NCI-H1092 (cell line): ENCODE measurements at places on chromosomes 5 and 9.

- no peak for DNase-seq
These were observed 47.2 kb upstream of the FCN2 start for GRCh38 chr9:134833294-134833880.

DNA sequence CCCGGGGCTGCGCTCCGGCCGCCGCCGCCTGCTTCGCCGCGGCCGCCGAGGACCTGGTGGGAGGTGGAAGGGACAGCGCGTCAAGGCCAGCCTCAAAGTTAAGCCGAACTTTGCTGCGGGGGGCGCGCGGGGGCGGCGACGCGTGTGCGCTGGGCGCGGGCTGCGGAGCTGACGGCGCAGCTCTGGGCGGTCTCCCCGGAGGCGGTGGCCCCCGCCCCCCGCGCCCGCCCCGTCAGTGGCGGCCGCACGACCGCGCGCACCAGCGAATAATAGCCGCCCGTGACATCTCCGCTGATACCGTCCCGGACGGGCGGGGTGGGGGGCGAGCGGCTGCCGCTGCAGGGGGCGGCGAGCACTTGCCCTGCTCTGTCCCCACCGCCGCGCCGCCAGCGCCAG lies 579 bp upstream of the FAM78A start:
- DNase-seq: no peak

DNA sequence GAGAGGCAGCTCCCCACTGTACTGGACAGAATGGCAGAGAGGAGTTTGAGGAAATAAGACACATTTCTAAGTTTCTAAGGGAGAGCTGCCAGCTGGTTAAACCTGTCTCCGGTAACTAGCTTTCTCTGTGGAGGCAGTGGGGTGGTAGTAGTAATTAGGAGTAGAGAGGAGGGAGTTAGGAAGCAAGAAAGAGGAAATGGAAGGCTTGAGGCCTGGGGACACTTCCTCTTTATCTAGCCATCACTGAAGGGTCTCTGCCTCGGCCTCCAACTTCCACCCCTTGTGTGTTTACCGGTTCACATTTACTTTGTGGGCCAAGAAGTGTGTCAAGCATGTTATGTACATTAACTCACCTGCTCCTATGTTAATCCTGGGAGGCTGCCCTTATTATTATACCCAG lies 462.2 kb upstream of the DMAC1 start:
- DNase-seq: no peak

- no peak for DNase-seq
These were observed 2055.0 kb upstream of the ACO1 start for GRCh38 chr9:30329431-30329830.

DNA sequence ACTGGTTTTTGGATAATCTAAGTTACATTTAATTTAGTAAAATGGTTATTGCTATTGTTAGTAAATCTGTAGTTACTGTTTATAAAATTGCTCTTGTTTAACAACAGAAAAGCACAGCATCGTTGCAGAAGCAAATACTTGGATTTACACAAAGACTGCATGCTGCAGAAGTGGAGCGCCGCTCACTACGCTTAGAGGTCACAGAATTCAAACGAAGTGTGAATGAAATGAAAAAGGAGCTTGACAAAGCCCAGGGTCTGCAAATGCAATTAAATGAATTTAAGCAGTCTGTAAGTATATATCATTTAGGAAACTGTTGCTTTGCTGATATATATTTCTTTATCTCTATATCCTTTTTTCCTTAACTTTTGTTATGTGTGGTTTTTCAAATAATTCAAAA lies 226.0 kb downstream of the CCDC171 start:
- no peak for DNase-seq
